HS-5 (cell line): ENCODE measurements at places on chromosomes 3 and 15.

- DNase-seq, result no peak
Measured at GRCh38 chr15:31792611-31793199, 237.6 kb upstream of the CHRNA7 start.

GRCh38 chr3:46484388-46484787 lies 13.4 kb upstream of the RTP3 start:
- no peak for DNase-seq

GRCh38 chr3:107919239-107919638 lies 171.6 kb downstream of the CD47 start:
- DNase-seq, result no peak

DNA sequence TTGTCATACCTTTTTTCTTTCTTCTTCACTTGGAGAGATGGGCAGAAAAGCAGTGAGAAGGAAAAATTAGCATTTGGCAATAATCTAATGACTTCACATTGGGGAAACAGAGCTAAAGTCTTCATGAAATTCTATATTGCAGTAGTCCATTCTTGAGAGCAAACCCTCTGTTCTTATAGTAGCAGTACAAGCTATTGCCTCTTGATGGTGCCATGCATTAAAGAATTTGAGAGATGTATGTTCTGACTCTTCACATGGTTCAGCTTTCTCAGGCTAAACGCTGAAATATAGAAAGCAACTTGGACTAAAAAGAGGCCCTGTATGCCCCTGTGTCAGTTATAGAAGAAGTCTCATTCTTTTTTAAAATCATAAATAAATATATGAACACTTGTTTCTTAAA lies 36.0 kb downstream of the PHLDB2 start:
- no peak for DNase-seq
